ENCODE measurements at places on chromosomes 2 and 18.
A peak's percentile ranks its signal among the peaks of the same experiment; 100 is the strongest.

DNA sequence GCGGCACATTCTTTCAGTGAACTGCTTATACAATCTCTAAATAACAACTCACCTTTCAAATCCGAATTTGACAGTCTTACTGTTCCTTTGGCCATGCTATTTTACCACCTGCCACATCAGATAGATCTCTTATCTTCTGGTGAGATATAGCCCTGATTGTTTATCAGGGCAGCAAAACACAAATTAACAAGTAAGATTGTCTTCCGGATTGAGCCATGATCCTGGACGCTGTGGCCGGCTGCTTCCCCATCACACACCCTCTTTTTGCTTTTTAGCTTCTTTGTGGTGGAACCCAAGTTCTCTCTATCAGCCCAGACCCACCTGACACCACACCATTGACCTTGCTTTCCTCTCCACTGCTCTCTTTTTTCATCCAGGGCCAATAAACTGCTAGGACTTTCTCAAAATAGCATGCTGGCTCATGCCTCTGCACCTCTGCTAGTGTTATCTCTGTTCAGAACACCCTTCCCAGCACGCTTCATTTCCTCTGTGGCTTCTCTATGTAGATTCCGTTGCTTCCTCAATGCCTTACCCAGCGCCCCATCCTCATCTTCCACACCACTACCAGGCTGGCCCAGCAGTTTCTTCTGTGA, 111.8 kb upstream of the CNTNAP5 start:
- no peak for DNase-seq

DNA sequence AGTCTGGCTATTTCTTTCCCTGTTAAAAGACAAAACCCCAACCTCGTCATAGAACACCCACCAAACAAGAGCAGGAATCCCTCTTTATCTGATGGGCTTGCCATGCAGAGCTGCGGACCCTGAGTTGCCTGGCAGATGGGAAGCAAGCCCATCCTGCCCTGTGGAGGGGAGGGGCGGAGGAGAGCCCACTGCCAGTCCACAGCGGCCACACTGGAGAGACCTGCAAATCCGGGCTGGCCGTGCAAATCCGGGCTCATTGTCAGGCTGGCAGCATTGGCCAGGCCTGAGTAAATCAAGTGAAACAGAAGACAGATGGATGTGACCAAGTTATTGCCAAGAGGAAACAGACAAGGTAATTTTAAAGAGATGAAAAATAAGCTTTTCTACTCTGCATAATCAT, 22.0 kb downstream of the MYL12B start:
- DNase-seq: no peak

DNA sequence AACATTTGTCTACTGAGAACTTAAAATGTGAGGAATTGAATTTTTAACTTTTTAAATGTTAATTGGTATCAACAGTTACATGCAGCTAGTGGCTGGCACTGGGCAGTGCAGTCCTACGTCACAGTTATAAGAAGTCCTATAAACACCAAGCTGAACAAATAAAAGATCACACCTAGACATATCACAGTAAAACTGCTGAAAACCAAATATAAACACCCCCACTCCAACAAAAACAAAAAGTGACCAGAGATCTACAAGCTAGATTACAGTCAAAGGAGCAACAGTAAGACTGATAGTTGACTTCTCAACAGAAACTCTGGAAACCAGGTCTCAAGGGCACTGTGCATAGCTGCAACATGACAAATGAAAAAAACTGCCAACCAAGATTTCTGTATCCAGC, 19.4 kb downstream of the TLK1 start:
- DNase-seq: peak; percentile 2

DNA sequence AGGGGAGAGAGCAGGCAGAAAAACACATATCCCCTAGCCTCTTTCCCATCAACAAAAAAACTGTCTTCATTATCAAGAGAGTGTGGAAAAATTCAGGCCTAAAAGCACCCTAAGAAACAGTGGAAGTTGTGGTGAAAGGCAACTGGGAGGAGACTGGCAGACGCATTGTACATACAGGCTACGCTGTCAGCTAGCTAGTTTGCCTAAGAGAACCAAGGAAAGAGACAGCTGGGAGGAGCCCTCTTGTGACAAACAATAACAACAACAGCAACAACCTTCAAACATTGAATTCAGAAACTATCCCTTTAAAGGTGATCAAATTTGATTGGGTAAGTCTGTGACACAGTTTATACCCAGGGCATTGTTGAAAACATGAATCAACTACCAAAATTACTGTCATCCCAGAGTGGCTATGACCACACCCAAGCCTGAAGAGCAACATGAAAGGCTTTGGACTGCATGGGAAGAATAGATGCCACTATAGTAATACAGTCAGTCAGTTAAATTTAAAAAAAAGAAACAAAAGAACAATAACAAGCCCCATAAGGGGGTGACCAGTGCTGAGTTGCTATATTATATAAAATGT, 88.9 kb upstream of the CRIM1 start:
- no peak for DNase-seq

GRCh38 chr2:105867587-105867986, 122.9 kb downstream of the NCK2 start:
- no peak for DNase-seq

GRCh38 chr2:43041173-43041591, 185.2 kb downstream of the ZFP36L2 start:
- no peak for DNase-seq

DNA sequence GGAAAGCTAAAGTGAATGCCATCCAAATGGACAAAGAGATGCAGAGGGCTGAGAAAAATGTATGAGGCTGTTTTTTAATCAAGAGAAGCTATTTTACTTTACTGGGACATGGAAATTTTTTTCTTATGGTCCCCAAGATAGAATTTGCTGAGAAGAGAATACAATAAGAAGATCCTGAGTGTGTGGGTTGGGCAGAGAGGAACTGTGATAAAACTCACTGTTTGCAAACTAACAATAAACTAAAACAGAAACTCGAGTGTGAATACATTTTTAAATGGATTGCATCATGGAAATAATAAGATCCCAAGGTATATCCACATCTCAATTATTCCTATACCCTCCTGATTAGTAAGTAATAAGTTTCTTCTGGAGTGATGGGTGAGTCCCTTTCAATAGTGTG, 4.4 kb downstream of the NEB start:
- DNase-seq: no peak
